ENCODE measurements at places on chromosomes 4 and X.

DNA sequence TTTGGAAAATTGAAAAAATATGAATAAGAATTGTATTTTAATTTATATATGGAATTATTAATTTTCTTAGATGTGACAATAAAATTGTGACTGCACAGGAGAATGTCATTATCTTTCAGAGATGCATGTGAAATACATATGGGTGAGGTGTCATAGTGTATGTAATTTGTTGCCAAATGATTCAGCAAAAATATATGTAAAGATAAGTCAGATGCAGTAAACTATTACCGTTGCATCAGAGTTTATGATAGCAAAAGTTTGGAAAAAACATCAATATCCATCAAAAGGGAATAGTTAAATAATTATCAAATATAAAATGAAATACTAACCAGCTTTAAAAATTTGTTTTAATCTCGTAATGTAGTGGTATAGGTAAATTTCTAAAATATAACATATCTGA, 10.4 kb upstream of the SLC7A11 start:
- DNase-seq: no peak

- no peak for DNase-seq
Observed at GRCh38 chrX:114165537-114165936, 418.3 kb upstream of the HTR2C start.

DNA sequence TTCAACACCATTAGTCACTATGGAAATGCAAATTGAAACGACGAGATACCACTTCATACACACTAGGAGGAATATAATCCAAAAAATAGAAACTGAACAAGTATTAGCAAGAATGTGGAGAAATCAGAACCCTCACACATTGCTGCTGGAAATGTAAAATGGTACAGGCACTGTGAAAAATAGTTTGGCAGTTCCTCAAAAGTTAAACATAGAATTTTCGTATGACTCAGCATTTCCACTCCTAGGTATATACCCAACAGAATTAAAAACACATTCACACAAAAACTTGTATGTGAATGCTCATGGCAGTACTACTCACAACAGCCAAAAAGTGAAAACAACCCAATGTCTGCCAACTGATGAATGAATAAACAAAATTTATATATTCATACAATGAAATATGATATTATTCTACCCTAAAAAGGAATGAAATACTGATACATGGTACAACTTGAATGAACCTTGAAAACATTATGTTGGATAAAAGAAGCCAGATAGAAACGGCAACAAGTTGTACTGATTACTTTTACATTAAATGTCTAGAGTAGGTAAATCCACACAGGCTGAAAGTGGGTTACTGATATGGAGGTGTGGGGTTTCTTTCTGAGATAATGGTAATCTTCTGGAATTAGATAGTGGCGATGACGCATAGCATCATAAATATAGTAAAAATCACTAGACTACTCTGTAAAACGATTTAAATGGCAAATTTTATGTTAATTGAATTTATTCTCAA, 22.3 kb downstream of the TEC start:
- DNase-seq: no peak

GRCh38 chr4:73068491-73069337, 802 bp downstream of the COX18 start:
- DNase-seq: no peak

GRCh38 chr4:176601124-176601523, 191.6 kb downstream of the VEGFC start:
- no peak for DNase-seq

DNA sequence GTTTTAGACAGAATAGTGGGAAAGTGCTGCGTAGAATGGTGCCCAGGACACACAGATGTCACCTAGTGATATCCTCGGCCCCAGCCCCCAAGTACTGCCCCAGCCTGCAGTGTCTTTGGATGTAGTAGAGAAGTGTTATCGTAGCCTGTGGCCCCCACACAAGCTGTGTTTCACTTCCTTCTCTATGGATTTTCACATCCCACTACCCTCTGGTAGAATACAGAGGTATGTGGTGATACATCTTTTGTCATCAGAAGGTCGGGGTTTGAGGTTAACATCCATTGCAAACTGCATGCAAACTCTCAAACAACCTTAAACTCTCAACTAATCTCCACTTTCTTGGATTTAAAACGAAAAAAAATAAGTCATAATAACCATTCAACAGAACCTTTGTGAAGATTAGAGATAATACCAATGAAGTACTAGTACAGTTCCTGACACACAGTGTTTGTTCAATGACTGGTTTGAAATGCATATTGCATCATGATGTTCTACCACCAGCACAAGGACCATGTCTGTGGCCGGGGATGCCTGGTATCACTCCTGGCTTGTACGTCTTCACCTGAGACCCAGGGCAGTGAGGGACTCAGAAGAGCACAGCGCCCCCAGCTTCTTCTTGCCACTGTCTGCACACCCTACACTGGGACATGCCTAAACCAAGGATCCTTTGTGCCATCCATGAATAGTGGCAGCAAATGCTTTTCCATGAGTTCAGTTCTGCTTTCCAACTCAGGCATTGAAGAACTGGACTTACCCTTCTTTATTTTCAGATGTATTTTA, 267.3 kb downstream of the DCTD start:
- no peak for DNase-seq

GRCh38 chr4:109429545-109429944, 4.1 kb upstream of the SEC24B start:
- DNase-seq: no peak

DNA sequence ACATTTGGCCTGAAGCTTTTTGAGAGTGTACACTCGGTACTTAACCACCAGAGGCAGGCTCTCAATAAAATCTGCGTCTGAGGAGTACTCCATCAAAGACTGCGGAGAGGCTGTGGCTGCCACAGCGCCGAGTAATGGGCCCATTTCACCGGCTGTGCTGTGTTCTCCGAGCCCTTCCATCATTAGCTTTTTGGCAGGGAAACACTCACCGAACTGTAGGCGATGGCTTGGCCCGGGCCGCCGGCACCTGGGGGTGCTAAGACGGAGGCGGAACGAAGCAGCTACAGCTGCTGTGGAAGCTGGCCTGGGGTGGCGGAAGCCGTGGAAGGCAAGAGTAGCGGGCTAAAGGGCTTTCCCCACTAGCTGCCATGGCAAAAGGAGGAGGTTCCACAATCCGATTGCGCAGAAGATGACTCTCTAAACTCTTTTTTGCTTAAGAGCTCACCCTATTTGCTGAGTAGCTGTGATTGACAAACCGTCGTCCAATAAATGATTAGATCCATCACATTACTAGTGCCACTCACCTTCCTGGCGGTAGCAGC, 48.5 kb upstream of the PABPC1L2A start:
- DNase-seq: no peak

DNA sequence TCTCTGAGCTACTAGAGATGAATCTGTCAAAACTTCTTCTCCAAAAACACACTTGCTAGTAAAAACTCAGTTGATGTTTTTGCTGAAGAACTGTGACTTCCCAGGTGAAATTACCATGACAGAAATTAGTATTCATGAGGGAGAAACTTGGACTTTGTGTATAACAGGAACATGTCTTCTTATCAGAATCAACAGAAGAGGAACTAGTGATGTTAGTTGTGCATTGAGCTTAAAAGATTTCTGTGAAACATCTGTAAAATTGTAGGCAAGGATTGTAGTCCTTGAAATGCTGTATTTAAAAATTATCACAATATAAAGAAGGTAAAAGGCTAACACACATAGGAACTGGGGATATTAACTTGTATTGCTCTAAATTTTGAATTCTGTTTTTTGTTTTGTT, 11.3 kb downstream of the FAM241A start:
- no peak for DNase-seq

DNA sequence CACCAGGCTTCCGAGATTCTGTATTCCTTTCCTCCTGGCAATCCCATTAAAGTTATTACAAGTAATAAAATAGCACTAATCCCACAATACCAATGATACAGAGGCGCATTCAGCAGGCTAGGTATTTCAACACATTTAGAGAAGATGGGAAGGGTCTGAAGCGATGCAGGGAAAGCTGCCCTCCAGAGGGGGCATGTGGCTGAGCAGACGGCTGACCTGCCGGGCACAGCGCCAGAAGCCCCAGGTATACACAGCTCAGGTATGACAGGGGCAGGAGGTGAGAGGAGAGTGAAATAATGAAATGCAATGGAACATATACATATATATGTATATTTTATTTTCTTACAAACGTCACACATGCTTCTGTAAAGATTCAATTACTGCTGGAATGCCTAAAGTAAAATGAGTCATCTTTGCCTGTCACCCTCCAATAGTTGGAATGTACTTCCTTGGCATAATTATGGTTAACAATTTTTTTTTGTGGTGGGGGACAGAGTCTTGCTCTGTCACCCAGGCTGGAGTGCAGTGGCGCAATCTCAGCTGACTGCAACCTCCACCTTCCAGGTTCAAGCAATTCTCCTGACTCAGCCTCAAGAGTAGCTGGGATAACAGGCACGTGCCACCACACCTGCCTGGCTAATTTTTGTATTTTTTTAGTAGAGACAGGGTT, 21.3 kb upstream of the CDKN2AIP start:
- DNase-seq: no peak

DNA sequence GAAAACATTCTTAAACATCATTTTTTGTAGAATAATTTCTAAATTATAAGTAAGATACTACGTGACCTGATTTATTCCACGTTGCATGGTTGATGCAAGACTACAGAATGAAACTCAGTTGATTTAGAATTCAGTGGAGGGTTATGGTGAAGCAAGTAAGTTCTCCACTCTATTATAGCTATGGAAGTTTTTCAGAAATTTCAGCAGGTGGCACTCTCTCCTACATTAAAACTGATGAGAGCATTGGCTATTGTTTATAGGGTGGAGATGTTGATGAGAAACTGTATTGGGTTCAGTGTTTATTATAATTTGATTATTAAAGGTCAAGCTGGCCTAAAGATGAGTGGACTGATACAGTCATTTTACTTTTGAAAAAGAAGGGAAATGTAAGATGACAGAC, 88.0 kb downstream of the FNIP2 start:
- DNase-seq: no peak

- DNase-seq: no peak
Observed at GRCh38 chr4:47830265-47831025, 7.4 kb downstream of the CORIN start.

GRCh38 chrX:150690126-150690525, 3.1 kb upstream of the MTMR1 start:
- no peak for DNase-seq

- DNase-seq: no peak
Observed at GRCh38 chr4:54282837-54283236, 53.7 kb downstream of the PDGFRA start.

DNA sequence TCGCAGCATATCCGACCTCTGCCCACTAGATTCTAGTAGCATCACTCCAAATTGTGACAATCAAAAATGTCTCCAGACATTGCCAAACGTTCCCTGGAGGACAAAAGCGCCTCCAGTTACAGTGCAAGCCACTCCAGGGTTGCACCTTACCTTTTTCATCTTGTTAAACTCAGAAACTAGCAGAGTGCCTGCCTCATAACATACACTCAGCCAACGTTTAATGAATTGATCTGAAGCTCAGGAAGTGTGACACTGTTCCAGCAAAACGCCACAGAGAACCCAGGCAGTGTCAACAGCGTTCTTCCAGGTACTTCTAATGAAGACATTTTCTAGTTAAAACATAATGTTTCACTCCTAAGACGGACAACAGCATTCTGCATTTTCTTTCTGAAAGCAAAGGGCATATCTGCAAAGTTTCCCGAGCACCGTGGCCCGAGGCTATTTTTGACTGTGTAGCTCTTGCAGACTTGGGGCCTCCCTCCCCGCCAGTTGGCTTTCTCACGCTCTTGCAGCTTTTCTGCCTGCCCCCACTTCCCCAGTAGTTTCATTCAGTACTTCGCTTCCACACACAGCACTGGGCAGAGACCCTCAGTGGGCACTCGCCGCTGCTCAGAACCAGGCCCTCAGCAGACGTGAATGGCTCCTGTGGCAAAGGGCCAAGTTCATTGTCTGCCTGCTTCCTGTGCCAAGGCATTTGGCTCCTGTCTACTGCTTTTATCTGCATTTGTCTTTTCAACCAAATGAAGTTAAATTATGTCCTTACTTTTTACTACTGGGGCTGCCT, 133.4 kb upstream of the TTC29 start:
- no peak for DNase-seq

DNA sequence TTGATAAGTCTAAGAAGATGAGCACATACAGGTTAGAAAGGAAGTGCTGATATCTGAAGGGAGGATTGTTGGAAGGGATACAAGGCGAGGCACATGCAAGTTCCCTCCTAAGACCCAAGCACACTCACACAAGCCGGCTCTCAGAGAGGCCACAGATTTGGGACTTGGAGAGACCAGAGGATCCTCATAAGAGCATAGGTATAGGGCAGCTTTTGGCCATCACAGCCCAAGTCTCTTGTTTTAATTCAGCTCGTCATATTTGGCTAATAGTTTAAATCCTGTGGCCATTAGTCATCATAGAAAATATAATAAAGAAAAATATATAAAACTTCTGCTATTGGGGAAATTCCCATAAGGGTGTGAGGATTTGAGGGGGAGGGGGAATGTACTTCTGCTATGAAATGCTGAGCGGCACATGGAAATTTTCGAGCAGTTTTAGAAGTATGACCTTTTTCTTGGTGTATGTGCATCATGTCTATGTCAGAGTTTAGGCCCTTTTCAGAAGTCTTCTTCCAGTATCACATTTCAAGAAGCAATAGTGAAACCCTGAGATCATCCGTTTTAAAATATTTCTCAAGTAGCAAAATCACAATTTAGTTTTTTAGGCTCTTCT, 97.7 kb downstream of the NFKB1 start:
- DNase-seq: no peak

DNA sequence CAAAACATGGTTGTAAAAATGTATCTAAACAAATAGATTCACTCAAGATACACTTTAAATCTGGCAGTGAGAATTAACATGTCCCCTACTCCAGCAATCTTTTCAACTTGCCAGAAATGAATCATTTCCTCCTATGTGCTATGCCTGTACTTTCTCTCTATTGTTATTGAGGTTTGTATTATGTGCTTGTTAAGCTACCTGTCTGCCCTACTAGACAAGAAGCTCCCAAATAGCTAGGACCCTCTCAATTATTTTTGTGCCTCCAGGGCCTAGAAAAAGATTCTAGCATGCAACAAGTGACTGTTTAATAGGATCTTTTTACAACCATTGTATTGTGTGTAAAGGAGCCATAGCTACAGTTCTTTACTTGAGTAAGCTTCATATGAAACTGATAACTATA, 3.5 kb upstream of the SAP30 start:
- DNase-seq: no peak

- DNase-seq: no peak
Observed at GRCh38 chrX:126820700-126821420, 1.3 kb downstream of the PRR32 start.

DNA sequence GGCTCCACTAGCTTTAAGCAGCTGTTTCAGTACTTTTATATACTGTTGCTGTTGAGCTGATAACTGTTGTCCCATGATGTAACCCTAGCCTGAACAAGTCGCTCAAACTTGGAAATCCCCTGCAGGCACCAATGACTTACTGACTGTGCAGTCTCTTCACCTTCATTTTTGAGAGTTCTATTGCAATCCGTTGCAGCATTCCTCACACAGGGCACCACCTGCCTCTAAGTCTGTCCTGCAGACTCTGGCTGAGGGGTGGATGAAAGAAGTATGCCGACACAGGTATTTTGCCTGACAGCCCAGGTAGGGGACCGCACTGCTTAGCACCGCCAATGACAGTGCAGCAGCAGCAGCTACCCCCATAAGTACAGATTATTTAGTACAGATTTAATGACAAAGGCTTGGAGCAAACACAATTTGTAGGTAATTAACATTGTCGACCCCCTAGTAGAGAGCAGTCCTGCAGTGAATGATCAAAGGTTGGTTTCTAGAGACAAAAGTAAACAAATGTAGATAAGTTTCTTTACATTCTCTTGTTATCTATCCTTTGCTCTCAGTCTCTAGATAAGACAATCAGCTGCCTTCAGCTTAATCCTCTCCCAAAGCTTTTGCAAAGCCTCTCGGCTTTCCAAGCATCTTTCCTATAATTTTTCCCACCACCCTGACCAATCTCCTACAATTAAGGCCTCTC, 205.0 kb downstream of the PABPC4L start:
- DNase-seq: no peak

All from stimulated activated CD8-positive, alpha-beta memory T cell treated with anti-CD3 and anti-CD28 coated beads, Interleukin-7, amount 100 ng/mL, for 1 hour (primary cell).